ENCODE measurements at places on chromosomes 11 and 22.

GRCh38 chr22:38755911-38756532, at the start of gene SUN2:
Gene SUN2, minus strand, starts transcription at chr22:38755998. Its CDS starts 3,370 bp downstream, at chr22:38752628.
- DNase-seq: peak; percentile 96

DNA sequence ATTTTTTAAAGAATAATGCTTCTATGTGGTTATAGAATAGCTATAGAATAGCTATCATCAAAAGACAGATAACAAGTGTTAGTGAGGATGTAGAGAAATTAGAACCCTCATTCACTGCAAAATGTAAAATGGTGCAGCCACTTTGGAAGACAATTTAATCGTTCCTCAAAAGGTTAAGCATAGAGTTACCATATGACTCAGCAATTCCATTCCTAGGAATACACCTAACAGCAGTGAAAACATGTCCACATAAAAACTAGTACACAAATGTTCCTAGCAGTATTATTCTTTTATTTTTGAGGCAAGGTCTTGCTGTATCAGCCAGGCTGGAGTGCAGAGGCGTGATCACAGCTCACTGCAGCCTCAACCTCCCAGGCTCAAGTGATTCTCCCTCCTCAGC, 34.0 kb downstream of the RTL6 start:
- no peak for DNase-seq

- no peak for DNase-seq
These were observed 35.1 kb downstream of the THOC5 start for GRCh38 chr22:29518427-29518826.

GRCh38 chr22:19994851-19995610, 21.6 kb downstream of the ARVCF start:
- no peak for DNase-seq

DNA sequence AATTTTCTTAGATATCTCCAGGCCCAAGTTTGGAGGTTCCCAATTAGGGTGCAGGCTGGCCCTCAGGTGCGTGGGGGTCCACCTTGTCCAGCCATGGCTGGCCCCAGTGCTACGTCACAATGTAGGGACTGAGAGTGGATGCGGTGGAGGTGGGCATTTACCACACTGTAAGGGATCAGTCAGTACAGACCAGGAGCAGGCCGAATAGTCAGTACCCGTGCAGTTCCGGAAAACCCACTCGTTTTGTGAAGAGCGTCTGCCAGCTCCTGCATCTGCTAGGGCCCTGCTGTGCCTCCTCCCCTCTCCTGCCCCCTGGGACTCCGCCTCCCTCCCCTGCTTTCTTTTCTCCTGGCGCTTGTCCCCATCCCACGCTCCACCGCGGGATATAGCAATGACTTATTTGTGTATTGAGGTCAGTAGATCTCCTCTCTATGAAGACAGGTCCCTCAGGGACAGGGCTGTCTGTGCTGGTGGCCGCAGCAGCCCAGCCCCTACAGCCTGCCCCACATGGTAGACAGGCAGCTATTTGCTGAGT, 50.4 kb upstream of the SEPTIN5 start:
- no peak for DNase-seq

DNA sequence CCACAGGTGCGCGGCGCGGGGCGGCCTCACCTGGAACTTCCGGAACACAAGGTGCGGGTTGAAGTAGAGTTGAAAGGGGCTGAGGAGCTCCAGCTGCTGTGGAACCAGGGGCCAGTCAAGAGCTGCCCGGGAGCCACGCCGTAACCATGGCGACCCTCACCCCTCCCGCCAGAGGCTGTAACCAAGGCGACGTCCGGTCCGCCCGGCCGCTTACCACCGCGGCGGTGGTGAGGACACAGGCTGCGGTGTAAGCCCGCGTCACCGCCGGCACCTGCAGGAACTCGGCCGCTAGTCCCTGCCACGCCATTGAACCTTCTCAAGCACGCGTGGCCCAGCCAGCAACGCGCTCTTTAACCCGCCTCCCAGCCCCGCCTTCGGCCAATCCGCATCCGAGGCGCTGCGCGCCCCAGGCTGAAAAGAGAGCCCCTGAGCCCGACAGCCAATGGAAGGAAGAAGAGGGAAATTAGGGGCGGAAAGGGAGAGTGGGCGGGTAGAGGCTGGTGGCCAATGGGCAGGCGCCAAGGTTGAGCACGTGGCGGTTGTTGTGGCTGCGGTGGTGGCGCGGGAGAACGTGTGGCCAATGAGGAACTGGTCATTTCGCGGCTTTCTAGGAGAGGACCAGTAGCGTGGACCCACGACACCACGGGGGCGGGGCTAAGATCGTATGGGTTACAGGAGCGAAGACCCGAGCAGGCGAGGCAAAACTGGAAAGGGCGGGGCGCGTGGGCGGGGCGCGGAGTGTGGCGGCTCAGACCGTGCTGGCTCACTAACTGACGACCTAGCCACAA, at the start of gene DERL3:
DERL3 (minus strand) TSS at position 326 of the 788 bp plus-strand sequence; CDS start at position 307, 19 bp downstream.
- DNase-seq: peak; percentile 99

DNA sequence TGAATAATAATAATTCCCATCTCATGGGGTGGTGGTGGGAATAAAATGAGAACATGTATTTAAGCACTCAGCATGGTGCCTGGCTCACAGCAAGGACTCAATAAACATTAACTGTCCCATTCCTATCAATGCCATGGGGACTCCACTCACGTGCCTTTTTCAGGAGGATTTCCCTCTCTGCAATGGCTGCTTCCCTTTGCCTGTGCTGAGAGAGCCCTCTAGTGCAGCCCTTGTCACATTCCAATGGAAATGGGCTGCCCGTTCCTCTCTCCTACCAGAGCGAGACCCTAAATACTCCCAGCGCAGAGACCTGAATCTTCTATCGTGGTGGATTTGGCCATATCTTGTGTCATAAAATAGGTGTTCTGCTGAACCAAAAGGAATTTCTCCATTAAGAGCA, 621.5 kb upstream of the B3GAT1 start:
- no peak for DNase-seq

DNA sequence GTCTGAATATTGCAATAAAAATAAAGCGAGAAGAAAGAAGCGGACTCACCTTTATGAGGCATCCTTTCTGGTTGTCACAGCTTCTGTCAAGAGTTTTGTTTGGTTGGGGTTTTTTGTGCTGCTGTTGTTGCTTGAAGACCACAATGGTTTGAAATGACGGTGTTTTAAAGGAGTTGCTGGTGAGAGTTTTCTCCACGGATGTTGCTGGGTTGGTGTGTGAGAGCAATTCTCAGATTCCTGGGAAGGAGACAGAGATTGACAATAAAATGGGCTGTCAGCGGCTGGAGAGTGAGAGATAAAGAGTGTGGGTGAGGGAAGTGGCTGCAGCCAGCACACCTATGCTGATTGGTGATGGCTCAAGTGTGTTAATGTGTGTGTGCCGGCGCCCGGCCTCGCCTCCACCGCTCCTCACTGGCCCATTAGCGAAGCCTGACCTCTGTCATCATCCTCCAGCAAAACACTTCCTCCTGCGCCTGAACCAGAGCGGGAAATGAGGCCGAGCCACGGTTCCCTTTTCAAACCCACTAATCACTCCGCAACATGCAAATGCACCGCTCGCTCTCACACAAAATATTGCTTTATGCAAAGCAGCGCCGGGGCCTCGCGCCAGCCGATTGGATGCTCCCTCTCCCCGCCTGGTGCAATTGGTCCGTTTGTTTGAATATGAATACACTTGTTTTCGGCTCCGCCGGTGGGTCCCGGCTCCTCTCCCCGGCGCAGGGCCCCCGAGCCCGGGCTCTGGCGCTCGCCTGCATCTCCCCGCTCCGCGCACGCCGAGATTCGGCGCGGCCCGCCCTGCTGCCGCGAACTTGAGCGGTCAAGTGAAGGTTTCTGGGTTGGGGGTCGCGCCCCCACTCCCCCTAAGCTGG, at the start of gene PAX6:
PAX6 (minus strand) TSS at position 544 of the 869 bp plus-strand sequence. CDS start 4,911 bp downstream, outside the sequence.
- peak; percentile 22 for DNase-seq

GRCh38 chr11:112589155-112589554, 328.5 kb upstream of the PLET1 start:
- DNase-seq: no peak

- no peak for DNase-seq
These were observed 111.7 kb downstream of the MORC2 start for GRCh38 chr22:30856741-30857502.

DNA sequence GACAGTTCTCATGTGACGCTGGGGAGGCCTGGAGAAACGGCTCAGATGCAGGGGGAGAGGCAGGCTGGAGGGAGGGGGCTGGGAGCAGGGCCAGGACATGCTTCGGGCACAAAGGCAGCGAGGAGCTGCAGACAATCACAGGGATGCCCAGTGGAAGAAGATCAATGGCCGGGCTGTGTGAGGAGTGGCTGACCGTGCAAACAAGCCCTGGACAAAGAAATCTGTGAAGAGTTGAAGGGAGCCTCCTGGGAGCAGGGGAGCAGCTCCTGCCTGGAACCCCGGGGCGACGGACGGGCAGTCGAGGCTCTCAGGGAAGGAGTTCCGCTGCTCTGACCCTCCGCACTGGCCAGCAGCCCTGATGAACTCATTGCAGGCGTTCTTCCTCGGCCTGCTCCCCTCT, 126.7 kb upstream of the B3GAT1 start:
- no peak for DNase-seq

DNA sequence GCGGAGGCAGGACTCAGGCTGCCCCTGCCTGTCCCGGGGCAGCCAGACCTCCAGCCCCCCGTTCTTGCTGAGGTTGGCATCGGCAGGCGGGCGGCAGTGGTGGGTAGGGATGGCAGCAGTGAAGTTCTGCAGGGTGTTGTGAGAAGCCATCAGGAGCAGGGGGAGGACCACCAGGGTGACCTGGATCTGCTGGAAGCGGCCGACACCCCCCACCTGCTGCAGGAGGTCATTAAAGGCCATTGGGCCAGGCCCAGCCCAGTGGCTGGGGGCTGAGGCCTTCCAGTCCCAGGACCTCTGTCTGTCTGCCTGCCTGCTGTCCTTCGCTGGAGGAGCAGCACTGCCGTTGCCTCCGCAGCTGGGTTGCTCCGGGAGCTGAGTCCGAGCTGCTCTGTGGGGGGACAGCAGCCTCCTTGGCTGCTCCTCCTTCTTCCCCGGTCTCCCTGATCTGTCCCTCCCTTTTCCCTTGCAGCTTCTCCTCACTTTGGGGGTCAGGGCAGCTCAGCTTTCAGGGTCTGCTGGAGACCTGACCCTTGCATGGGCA, at the start of gene SLC22A6:
SLC22A6 (minus strand) TSS at position 517 of the 541 bp plus-strand sequence; CDS start at position 240, 277 bp downstream.
- no peak for DNase-seq

DNA sequence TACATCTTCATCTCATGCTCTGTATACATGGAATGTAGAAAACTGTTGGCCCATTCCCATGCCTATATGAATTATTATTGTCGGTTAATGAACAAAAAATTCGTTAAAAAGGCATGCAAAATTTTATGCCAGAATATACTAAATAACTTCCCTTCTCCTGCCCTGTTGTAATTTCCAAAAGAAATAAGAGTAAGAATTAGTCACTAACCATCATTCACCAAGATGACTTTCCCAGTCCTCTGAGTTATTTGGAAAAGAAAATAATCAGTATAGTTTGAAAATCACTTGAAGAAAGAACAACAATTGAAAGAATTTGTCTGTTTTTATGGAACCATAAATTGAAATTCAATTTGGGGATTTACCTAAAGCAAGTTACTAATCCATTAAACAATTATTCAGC, 1149.1 kb upstream of the RAG2 start:
- DNase-seq: no peak

DNA sequence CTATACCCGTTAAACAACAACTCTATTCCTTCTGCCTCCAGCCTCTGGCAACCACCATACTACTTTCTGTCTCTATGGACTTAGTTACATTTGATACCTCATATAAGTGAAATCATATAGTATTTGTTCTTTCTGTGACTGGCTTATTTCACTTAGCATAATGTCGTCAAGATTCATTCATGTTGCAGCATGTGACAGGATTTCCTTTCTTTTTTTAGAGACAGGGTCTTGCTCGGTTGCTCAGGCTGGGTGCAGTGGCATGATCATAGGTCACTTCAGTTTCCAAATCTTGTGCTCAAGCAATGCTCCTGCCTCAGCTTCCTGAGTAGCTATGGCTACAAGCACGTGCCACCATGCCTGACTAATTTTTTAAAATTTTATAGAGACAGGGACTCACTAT, 29.4 kb upstream of the SORL1 start:
- no peak for DNase-seq

DNA sequence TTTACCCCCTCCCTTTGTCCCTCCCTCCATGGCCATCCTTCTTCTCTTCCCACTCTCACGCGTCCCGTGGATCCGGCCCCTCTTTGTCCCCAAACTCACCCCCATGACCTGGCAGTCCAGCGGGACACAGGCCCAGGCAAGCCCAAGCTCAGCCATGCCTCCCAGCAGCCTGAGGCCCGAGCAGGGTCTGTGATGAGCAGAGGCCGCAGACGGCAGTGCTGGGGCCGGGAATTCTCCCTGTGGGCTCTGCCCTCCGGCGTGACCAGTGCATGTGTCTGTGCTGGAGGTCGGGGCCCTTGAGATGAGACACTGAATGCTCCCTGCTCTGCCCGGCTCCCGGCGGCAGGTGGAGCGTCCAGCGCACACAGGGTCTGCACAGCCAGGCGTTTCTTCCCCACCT, 237.9 kb downstream of the BRD1 start:
- DNase-seq: no peak

GRCh38 chr11:88303037-88303436, 34.5 kb downstream of the CTSC start:
- DNase-seq: no peak

GRCh38 chr11:17650127-17650911, 69.1 kb upstream of the MYOD1 start:
- DNase-seq: no peak

- DNase-seq: peak; percentile 88
These were observed 14.2 kb downstream of the TP53I11 start for GRCh38 chr11:44936525-44936924.

- DNase-seq: no peak
These were observed 20.4 kb downstream of the TUB start for GRCh38 chr11:8101421-8101820.

DNA sequence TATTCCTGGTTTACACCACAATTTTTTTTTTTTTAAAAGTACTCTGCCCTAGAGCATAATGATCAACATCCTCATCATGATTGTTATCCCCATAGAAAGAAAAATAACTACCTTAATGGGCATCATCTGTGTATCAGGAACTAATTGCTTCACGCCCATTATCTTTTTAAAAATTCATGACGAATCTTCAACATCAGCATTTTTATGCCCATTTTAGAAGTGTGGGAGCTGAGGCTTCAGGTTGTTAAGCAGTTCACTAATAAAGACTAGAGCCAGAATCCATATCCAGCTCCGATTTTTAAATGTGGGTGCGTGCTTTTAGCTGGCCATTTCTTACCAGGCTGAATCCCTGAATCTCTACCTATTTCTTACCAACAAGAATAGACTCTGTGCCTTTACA, 92.9 kb upstream of the KCNA4 start:
- DNase-seq: no peak

- no peak for DNase-seq
These were observed 100.3 kb downstream of the RBFOX2 start for GRCh38 chr22:35928285-35928798.
